ENCODE measurements at places on chromosomes 3 and 15.

DNA sequence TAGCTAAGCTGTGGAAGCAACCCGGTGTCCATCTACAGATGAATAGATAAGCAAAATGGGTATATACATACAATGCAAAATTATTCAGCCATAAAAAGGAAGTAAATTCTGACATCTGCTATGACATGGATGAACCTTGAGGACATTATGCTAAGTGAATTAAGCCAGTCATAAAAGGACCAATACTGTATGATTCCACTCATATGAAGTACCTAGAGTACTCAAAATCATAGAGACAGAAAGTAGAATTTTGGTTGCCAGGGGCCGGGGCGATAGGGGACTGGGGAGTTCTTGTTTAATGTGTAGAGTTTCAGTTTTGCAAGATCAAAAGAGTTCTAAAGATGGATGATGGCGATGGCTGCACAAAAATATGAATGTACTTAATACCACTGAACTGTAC is 10.3 kb downstream of the EID1 start:
- DNase-seq, result peak; percentile 2

DNA sequence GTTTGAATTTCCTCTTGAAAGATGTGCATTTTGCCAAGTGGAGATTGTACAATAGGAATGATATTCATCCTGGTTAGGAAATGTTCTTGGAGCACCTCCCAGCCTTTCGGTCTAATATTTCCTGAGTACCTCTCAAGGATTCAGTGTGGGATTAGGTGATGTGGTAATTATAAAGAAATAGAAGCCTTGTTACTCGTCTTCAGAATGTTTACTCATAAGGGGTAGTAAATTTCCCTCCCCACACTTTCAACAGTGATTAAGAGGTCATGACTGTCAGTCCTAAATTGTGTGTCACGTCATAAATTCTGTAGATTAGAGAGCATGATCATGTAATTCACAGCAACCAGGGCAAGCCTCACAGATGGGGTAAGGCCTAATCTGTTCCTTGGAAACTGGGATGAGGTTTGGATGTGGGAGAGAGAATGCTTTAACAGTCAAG is 633.1 kb upstream of the TBL1XR1 start:
- no peak for DNase-seq

DNA sequence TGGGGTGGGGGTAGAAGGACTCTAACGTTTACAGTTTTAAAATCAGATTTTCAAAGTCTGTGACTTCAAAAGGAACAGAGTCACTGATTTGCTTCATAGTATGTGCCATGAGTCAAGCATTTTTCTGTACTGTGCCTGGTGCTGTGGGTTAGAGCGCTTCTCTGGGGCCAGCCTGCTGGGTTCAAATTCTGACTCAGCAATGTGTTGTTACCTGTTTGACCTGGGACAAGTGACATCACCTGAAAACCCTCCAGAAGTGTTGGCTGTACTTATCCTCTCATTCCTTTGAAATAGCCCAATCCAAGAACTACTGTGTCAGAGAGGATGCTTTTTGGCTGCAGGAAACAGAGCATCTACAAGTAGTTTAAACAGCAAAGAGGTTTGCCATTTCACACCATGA is 101.7 kb downstream of the LSM3 start:
- no peak for DNase-seq

- no peak for DNase-seq
These were observed 307.7 kb upstream of the SOX2 start for GRCh38 chr3:181403876-181404660.
